NCI-H1417 treated with DMSO at 0.1 percent for 48 hours (cell line): ENCODE measurements at places on chromosomes 11 and 22.

- DNase-seq, result no peak
Observed at GRCh38 chr11:47189100-47189834, 3.0 kb upstream of the PACSIN3 start.

DNA sequence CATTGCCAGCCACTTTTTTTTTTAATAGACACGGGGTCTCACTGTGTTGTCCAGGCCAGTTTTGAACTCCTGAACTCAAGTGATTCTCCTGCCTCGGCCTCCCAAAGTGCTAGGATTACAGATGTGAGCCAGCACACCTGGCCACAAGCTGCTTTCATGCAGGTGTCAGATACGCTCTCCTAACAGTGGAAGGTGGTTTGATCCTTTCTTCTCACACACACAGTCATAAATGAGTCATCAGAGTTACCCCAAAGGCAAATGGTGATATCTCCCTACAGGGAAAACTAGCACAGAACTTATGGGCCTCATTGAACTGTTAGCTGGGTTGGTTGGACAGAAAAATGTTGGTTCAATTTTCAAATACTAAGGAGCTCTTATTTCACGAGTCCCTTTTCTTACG lies 38.2 kb upstream of the UBASH3B start:
- DNase-seq, result no peak

DNA sequence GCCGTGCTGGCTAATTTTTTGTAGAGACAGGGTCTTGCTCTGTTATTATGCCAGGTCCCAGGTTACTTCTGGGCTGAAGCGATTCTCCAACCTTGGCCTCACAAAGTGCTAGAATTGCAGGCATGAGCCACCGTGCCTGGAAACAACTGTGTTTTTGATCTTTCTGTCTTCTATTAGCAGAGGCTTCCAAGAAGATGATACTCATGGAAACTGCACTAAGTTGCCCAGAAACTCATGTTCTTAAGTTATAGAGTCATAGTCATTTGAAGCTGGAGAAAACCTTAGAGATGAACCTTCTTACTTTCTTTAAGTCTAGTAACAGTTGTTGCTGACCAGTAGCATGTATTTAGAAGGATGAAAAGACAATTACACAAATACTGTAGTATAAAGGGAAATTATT lies 37.1 kb upstream of the HSPA8 start:
- no peak for DNase-seq

GRCh38 chr22:18005201-18005926 lies 19.0 kb downstream of the MICAL3 start:
- no peak for DNase-seq

- no peak for DNase-seq
Observed at GRCh38 chr22:39935116-39935515, 25.1 kb upstream of the TMA7B start.

GRCh38 chr11:16632295-16633200 lies 105.9 kb upstream of the C11orf58 start:
- DNase-seq, result no peak

DNA sequence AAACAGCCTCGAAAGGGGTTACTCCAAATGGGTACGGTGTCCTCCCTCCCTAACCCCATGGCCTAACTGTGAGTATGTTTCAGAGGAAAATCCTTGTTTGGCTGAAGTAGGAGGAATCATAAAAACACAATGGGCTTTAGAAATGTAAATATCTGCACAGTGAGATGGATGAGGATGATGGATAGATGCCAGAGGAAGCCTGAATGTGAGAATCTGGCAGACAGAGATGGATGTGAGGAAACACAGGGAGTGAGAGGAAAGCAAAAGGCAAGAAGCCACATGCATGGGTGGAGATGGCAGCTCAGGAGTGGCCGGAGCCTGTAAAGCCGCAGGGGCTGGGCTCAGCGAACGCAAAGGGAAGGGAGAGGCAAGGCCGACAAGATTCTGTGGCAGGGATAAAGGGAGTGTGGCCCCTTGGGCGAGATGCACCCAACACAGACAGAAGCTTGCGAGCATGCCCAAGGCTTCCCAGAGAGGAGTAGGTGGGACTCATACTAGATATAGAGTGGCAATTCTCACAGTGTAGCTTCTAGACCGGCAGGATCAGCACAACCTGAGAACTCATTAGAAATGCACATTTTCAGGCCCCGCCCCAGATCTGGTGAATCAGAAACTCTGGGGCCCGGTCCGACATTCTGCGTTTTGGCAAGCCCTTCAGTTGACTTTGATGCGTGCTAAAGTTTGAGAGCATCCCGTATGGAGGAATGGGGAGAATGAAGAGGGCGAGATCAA lies 237.3 kb upstream of the CADM1 start:
- no peak for DNase-seq

GRCh38 chr11:64020976-64021756 lies 14.6 kb upstream of the FLRT1 start:
- no peak for DNase-seq

DNA sequence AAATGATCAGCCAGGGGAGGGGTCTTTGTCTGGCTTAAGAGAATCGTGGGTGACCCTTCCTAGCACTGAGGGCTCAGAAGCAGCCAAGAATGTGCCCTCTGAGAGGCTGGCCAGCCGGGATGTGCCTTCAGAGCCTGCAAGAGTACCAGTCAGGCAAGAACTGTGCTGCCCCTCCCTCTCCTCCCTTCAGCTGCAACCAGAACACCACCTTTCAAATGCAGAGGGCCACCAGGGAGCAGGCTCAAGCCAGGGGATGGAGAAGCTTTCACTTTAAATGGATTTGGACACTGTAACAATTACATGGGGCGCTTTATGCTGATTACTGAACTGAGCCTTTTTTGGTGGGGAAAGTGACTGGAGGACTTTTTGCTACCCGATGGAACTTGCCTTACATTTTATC lies 44.9 kb upstream of the TENM4 start:
- DNase-seq, result no peak

DNA sequence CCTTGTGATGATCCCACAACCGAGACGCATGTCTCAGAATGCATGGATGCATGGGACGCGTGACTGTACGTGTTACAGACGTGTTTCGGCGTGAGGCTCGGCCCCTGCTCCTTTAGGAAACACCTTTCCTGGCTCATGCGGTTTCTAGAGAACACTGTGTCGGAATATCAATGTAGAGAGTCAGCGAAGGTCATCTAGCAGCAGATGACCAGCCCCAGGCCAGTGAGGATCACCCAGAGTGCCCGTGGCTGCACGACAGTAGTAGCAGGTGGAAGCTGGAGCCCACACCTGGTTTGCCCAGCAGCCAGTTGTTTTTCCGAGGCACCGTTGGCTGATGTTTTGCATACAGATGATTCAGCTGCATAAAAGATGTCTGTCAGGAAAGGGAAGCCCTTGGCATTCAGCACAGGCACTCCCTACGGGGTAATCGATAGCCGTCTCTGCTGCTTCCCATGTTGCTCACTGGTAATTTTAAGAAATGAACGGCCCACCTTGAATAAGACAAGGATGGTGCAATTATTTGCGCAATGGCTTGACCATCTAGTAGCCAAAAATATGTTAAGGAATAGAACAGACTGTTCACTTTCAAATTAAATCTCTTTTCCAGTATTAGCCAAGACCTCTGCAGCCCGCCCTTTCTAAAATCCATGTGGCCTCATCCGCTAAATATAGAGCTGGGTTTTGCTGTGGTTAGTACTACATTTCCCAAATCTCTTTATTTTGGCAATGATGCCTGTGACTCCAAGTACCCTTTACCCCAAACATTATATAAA lies 1.1 kb upstream of the CLTCL1 start:
- DNase-seq, result no peak

- no peak for DNase-seq
Observed at GRCh38 chr11:4654635-4655369, 11.0 kb downstream of the OR51E1 start.
